ENCODE measurements at places on chromosomes 6 and 20.

DNA sequence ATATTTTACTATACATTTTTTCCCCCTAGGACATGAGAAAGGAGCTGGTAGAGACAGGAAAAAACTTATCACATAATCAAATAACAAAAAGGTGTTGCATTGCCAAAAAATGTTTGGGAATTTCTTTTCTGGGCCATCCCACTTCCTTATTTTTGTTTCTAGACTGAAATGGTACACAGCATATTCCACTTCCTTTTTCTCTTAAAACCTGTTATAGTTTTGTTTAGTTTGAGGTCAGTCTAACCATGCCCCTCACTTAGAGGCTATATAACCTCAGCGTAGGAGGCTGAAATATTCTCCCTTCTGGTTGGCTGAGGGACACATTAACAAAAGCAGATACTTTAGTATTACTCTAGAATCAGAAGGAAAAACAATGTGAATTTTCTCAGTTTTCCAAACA, 323.9 kb downstream of the GJA1 start:
- DNase-seq, result no peak

GRCh38 chr6:148517470-148517869, 174.8 kb downstream of the SASH1 start:
- DNase-seq, result no peak

DNA sequence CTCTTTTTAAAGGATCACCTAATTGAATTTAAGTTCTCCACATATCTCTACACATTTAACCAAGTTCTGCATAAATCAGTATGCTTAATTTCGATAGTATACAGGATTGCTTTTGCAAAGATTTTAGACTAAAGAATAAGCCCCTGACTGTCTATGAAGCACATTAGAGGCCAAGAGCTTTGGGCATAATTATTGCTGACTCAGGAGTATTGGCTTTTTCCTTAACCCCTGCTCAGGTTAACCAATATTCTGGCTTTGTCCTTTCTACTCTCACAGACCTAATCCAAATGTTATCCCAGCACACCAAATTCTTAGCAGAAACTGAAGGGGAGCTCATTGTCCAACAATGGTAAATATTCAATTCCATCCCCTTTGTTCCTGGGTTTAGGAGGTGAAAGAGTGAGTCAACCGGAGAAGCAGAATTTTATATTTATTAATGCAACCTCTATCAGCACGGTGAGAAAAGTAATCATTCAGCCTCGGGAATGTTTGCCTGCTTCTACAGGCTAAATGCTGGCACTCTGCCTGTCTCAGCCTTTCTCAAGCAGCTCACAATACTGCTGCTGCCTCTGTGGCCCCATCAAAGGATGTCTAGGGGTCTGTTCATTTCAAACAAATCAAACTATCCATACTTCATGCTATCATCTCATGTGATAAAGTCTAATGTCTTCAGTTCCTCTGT, 125.0 kb downstream of the SIM1 start:
- no peak for DNase-seq

GRCh38 chr6:74879976-74880375, 325.9 kb downstream of the COL12A1 start:
- no peak for DNase-seq

- DNase-seq, result peak; percentile 22
Observed at GRCh38 chr6:2960935-2961334, 10.4 kb downstream of the SERPINB6 start.

- no peak for DNase-seq
Observed at GRCh38 chr6:24257282-24257681, 100.6 kb downstream of the DCDC2 start.

GRCh38 chr6:117547688-117548621, 54.4 kb downstream of the GOPC start:
- no peak for DNase-seq

GRCh38 chr20:911882-912600, 4.1 kb downstream of the ANGPT4 start:
- no peak for DNase-seq

DNA sequence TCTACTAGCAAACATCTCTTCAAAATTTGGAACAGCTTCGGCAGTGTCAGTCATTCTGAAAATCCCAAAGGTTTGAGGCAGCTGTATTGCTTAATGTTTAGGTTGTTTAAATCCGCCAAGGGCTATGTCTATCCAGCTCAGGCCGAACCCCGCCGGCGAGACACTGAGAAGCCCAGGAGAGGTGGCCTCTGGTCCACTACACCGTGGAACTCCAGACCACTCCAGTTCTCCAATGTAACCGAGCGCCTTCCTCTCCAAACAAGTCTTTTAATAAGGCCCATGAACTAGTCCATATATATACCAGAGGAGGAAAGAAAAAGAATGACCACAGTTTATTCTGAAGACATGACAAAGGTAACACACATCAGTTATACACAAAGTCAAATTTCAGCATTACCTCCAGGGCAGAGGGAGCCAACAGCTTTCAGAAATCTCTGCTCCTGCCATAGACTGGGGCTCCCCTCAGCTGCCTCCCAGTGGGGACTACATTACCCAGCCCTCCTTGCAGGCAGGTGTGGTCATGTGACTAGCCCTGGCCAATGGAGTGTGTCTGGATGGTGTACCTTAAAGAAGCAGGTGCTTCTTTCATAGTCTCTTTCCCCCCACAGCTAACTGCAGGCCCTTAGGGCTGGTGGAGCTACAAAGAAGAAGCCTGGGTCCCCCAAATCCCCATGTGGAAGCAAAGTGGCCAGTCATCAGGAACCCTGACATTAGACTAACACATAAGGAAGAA, at the start of gene RAMACL:
Gene RAMACL, minus strand, starts transcription at position 255 of the 733 bp plus-strand sequence. Its CDS starts 201 bp downstream, at position 54.
- DNase-seq, result no peak
